ENCODE measurements at places on chromosomes 6 and 20. TPM values are rescaled to one million over a fixed set of nuclear protein-coding genes. Genes with fewer than 3 reads are reported as not detected.
A peak's percentile ranks its signal among the peaks of the same experiment; 100 is the strongest.

DNA sequence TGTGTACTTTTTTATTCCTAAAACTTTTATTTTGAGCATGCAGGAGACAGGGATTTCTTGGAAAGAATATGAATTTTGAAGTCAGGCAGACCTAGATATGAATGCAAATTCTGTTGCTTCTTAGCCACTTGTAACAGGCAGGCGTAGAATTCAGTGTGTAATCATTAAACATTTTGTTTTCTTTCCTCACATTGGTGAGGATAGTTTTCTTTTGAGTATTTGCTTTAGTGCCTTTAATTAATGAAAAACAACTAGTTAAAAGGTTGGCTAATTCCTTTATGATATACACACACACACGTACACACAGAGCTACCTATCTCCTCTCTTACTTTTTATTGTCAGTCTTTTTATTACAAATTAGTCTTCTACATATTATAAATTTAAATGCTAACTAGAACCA lies 342.3 kb downstream of the CDKAL1 start:
- no peak overlapping the region for H3K27ac ChIP-seq
- no peak for DNase-seq
- no peaks in the 10 kb centered on the region for H3K27me3 ChIP-seq
- no peaks in the 10 kb centered on the region for H3K36me3 ChIP-seq

DNA sequence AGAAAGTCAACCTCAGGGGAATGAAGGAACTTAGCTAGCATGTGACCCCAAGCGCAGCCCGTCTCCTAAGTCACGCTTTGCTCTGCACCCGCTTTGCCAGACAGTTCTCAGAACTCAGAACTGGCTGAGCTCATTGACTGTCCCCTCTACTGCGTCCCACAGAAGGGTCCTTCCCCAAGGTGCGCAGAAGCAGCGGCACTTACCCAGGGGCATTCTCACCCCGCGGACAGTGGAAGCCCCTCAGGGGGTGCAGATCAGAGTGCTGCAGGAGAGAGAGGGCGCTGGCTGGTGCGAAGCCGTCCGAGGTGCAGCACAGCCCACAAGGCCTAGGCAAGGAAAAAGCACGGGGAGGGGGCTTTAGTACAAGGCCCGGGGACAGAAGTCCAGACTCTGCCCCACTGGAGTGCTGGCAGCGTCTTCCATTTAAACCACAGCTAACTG lies 807 bp downstream of the SNHG17 start:
- peaks cover 8% of the 10 kb centered on the region for H3K4me1 ChIP-seq
- no peak for DNase-seq
- H3K36me3 ChIP-seq = peaks cover 29% of the 10 kb centered on the region
- H3K4me3 ChIP-seq = peak overlapping the region; percentile 96
- no peaks in the 10 kb centered on the region for H3K27me3 ChIP-seq

DNA sequence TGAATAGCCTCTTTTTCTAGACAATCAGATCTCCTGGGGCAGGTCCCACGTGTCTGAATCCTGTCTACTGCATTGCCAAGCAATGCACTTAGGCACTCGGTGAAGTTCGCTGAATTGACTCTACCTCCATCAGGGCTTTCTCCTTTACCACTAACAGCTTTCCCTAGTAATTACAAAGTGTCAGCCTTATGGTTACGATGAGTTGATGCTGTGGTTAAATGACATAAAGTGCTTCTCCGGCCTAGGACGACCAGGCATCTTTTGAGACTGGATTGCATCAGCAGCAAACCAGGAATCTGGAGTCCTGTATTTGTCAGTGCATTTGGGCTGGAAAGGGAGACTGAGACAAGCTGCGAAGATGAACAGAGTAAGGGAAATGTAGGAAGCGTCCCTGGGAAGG lies 21.5 kb downstream of the NOX3 start:
- DNase-seq = no peak
- H3K4me3 ChIP-seq = no peak overlapping the region
- H3K27me3 ChIP-seq = no peaks in the 10 kb centered on the region
- H3K4me1 ChIP-seq = no peaks in the 10 kb centered on the region
- no peaks in the 10 kb centered on the region for H3K36me3 ChIP-seq

GRCh38 chr6:125957845-125958244 lies 1.3 kb downstream of the HINT3 start:
- H3K4me1 ChIP-seq = peaks cover under 1% of the 10 kb centered on the region
- no peaks in the 10 kb centered on the region for H3K36me3 ChIP-seq
- no peak for DNase-seq
- no peak overlapping the region for H3K27ac ChIP-seq
- peak overlapping the region; percentile 47 for H3K4me3 ChIP-seq
- no peaks in the 10 kb centered on the region for H3K27me3 ChIP-seq

- no peaks in the 10 kb centered on the region for H3K27me3 ChIP-seq
- no peak overlapping the region for H3K4me3 ChIP-seq
- no peaks in the 10 kb centered on the region for H3K4me1 ChIP-seq
Measured at GRCh38 chr6:38176797-38177751, 357.5 kb downstream of the ZFAND3 start.

DNA sequence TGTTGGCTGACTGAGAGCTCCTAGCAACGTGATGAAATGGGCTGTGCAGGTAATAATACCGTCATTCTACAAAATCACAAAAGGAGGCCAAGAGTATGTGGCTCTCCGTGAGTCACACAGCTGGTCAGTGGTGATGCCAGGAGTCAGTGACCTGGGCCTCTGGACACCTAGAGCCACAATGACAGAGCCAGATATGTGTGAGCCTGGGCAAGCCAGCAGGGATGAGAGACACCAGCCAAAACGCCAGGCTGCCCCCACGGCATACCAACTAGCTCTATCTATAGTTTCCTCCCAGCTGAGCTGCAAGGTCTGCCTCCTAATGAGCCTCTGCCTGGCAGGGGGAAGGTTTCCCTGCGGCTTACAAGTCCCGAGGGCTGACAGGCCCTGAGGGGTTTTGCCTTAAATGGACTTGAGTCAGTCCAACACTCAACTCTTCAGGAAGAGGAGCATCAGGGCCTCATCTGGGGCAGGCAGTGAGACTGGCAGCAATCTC lies 70.0 kb downstream of the CPNE5 start:
- no peak for DNase-seq
- no peaks in the 10 kb centered on the region for H3K36me3 ChIP-seq
- no peak overlapping the region for H3K4me3 ChIP-seq
- H3K27ac ChIP-seq = no peak overlapping the region

DNA sequence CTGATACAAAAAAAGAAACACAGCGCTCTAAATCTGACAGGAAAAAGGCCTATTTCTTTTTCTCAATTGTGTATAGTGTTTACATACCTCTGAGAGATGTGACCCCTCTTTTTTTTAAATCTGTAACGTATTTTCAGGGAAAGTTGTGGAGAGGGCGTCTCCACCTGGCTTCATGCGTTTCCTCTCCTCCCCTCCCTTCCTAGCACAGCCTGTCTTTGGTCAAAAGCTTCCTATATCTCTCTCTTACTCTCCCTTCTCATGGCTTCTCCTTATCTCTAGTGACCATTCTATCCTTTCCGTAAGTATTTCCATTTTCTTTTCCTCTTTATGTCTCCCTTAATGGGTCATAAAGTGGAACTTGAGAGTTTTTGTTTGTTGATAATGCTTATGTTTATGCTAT lies 458.9 kb downstream of the HACE1 start:
- no peaks in the 10 kb centered on the region for H3K4me1 ChIP-seq
- H3K4me3 ChIP-seq = no peak overlapping the region
- H3K36me3 ChIP-seq = no peaks in the 10 kb centered on the region
- H3K27me3 ChIP-seq = no peaks in the 10 kb centered on the region

GRCh38 chr6:148780918-148781436 lies 34.1 kb downstream of the UST start:
- H3K4me1 ChIP-seq = no peaks in the 10 kb centered on the region
- no peak overlapping the region for H3K27ac ChIP-seq
- H3K27me3 ChIP-seq = no peaks in the 10 kb centered on the region
- no peaks in the 10 kb centered on the region for H3K36me3 ChIP-seq
- no peak for DNase-seq

The SLC22A1 gene
- 0.45 TPM for total RNA-seq

The RAET1E gene
- total RNA-seq = not detected

The ASIP gene
- total RNA-seq = not detected

The FOXQ1 gene
- total RNA-seq = not detected

The SMPDL3A gene
- total RNA-seq = 3.5 TPM
